ENCODE measurements at places on chromosomes 3 and 15. TPM values are rescaled to one million over a fixed set of nuclear protein-coding genes. Genes with fewer than 3 reads are reported as not detected.
A peak's percentile ranks its signal among the peaks of the same experiment; 100 is the strongest.

DNA sequence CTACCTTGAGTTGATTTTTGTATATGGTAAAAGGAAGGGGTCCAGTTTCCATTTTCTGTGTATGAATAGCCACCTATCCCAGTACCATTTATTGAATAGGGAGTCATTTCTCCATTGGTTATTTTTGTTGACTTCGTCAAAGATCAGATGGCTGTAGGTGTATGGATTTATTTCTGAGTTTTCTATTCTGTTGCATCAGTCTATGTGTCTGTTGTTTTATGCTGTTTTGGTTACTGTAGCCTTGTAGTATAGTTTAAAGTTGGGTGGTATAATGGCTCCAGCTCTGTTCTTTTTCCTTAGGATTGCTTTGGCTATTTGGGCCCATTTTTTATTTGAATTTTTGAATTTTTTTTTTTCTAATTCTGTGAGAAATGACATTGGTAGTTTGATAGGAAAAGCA is 125.5 kb upstream of the FGF7 start:
- no peak for ATAC-seq

- ATAC-seq: no peak
These were observed 682.6 kb downstream of the ROBO1 start for GRCh38 chr3:79085171-79085570.

DNA sequence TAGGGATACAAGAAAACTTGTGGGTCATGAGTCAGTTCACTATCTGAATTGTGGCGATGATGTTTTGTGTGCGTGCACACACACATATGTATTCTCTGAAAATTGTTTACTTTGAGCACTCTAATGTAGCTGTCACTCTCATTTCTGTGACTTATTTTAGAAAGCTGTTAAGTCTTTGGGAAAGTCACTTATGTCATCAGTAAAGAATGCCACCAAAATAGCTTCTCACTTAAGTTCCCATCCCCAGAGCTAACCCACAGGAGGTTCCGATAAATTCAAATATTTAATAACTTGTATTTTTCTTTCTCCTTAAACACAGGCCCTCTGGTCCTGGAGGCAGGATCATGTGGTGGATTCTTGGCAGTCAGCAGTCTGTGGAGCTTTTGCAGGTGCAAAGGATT is 138.3 kb downstream of the LRIG1 start:
- peak; percentile 87 for ATAC-seq

DNA sequence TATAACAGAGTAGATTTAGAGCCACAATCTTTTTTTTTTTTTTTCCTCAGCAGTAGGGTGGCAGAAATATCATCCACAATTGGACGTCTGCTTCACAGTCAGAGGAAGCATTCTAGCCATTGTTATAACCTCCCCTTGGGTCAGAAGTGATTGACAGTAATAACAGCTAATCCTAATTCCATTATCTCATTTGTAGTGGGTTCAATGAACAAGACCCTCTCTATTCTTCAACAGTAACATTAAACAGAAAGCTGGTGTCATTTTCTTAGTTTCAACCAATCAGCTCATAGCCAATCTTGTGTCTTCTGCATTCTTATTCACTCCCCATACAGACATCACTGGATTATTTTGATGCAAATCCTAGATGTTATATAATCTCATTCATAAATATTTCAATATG is 44.6 kb downstream of the QTRT2 start:
- no peak for ATAC-seq

GRCh38 chr3:159583662-159584061 is 405.0 kb upstream of the IL12A start:
- ATAC-seq: no peak

DNA sequence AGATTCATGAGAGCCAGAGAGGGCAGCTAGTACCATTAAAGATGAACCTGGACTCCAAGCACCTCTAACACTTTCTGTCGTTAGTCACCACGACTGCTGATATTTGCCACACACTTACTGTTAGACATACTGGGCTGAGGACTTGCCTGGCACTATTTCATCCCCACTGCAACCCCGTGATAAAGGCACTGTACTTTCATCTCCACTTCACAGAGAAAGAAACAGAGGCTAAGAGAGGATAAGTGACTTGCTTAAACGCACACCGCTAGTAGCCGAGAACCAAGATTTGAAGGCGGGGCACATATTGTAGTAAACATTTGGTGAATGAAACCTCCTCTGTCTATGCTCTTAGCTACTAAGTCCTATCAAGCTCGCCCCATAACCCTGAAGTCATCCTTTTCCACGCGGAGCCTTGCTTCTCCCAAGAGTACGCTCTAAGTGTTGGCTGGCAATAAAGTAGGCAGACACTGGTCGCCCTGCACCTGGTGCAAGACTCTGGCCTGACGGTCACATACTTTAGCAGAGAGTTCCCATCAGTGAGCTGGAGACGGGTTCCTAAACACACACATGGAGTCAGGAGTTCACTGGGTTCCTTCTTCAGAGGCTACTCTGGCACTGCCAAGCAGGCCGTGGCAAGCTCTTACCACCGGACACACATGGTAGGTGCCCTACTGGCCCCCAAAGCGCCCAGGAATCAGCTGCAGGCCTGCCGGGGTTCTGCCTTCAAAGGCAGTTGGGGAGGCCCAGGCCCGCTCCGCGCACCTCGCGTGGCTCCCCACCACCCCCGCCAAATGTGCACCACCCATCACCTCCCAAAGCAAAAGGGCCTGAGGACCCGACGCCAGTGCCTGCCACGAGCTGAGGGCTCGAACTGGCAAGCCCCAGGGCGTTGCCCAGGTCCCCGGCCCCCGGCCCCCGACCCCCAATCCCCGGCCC is 951 bp downstream of the POMGNT2 start:
- ATAC-seq: peak; percentile 6

The LHFPL4 gene
- total RNA-seq: 13.5 TPM

The KLHL40 gene
- not detected for total RNA-seq

The SLC22A13 gene
- total RNA-seq: 0.13 TPM

Measured in motor neuron (in vitro differentiated cells).